ENCODE measurements at places on chromosomes 3 and 15.

DNA sequence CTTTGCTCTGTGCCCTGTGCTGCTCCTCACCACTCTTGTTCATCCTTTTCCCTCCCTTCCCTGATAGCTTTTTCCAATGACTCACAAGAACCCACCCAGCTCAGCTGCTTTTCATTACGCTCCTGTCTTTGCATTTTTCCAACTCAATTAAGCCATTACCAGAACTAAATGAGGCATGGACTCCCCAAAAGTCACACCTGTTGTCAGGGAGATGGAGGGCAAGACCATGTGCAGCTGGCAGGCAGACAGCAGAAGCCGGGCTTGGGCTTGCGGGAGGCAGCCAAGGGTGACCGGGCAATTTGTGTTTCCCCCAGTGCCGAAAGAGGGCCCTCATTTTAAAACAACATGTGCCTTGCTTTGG, 64.3 kb downstream of the CASR start:
- DNase-seq: no peak

GRCh38 chr3:147514366-147515160, 105.4 kb downstream of the ZIC1 start:
- no peak for DNase-seq

GRCh38 chr3:128614076-128614475, 36.5 kb downstream of the RPN1 start:
- DNase-seq: no peak

GRCh38 chr15:38826880-38827279, 262.3 kb upstream of the RASGRP1 start:
- no peak for DNase-seq

DNA sequence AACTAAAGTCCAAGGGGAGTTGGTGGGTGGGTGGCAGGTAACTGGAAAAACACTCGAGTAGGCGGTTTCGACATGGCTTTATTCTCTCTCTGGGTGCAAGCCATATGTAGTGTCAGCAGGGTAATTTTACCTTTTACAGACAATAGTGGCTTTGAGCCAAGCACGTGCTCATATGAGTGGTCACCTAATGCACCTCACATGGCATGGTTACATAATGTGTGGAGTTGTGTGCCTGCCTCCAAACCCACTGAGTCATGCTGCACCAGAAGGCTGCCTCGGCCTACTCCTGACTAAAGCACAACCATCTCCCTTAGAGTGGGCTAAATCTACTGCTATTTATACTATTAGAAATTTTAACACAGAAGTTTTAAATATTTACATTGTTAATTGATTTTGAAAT, 16.5 kb downstream of the CCRL2 start:
- DNase-seq: no peak

DNA sequence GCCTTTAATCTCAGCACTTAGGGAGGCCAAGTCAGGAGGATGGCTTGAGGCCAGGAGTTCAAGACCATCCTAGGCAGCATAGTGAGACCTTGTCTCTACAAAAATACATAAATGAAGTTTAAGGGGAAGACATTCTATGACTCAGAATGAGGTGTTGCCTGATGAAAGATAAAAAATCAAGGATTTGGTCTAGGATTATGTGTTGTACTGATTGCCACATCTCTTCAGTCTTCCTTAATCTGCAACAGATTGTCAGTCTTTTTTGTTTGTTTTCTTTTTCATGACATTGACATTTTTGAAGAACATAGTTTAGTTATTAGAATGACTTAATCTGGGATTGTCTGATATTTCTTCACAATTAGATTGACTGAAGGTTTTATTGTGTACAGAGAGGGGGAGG, 26.3 kb upstream of the DPPA4 start:
- DNase-seq: no peak

DNA sequence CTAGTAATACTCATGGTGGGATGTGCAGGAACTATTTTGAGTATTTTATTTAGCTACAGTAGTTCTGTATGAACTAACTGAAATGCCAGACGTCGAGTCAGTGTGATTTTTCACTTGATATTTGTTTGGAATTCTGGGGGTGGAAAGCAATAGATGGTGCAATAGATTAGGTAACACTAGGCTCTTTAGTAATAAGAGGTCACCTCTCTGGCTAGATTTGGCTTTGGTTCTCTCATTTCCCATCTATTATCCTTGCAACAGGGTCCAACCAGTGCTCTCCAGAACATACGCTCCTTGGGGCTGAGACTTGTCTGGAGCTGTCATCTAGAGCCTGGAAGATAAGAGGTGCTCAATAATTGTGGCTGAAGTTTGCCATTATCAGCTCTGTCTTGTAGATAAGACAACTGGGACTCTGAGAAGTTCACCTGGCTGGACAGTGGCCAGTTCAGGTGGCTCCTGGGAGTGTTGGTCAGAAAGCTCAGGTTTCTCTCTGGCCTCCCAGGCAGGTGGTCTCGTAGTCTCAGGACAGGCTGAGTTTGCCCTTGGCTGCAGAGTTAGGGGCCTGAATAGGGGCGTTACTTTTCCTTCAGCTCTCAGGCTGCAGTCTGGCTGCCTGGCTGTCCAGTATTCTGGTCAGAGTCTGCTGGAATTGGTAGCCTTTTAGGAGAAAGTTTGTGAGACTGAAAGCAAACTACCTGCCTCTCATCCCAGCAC, 277.5 kb upstream of the RGMA start:
- DNase-seq: no peak

DNA sequence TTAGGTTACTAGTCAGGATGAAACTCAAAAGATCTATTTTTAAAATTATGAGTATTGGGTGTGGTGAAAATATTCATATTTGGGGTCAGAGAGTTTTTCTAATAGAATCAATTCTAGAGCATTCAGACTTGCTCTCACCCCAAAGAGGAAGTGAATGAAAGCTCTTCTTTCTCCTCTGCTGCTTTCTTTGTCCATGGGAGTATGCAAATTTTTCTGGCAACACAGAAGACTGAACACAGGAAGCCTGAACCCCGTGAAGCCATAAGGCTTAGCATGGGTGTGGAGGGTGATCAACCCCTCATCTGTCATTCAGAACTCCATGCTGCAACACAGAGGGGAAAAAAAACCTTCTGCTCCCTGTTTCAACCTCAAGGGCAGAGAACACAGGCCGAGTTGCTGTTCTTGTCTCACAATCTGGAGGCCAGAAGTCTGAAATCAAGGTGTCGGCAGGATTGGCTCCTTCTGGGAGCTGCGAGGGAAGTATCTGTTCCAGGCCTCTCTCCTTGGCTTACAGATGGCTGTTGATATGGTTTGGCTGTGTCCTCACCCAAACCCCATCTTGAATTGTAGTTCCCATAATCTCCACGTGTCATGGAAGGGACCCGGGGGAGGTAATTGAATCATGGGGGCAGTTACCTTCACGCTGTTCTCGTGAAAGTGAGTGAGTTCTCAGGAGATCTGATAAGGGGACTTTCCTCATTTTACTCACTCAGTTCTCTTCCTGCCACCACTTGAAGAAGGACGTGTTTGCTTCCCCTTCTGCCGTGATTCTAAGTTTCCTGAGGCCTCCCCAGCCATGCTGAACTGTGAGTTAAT, 33.7 kb upstream of the CD47 start:
- peak; percentile 60 for DNase-seq

DNA sequence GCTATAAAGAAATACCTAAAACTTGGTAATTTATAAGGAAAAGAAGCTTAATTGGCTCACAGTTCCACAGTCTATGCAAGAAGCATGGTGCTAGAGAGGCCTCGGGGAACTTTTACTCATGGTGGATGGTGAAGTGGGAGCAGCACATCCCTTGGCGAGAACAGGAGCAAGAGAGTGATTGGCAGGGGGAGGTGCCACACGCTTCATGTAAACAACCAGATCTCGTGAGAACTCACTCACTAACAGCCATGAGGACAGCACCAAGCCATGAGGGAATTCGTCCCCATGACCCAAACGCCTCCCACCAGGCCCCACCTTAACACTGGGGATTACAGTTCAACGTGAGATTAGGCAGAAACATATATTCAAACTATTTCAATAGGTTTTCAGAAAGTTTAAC, 28.0 kb downstream of the GABRB3 start:
- DNase-seq: no peak

GRCh38 chr15:25884370-25884769, 21.2 kb upstream of the ATP10A start:
- no peak for DNase-seq

GRCh38 chr3:181613813-181614212, 97.9 kb upstream of the SOX2 start:
- no peak for DNase-seq

DNA sequence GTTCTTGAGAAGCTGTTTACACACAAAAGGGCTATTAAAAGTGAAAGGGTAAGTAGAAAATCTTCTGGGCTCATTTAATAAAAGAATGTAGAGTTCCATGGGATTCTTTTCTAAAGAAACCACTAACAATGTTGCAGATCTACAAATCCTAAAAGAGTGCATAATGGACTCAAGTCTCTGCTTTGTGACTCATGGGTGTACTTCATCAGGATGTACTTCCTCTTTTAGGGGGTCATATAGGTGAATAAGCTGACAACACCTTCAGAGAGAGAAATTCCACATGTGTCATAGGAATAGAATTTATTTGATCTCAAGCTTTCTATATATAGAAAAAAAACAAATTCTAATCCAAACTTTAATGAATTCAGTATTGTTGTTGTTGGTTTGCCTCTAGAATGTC, 355.5 kb downstream of the TIGIT start:
- peak; percentile 11 for DNase-seq

- no peak for DNase-seq
These were observed 928.7 kb downstream of the DIPK2A start for GRCh38 chr3:144900366-144900765.

- no peak for DNase-seq
These were observed 180.8 kb downstream of the KCNAB1 start for GRCh38 chr3:156300929-156301840.

DNA sequence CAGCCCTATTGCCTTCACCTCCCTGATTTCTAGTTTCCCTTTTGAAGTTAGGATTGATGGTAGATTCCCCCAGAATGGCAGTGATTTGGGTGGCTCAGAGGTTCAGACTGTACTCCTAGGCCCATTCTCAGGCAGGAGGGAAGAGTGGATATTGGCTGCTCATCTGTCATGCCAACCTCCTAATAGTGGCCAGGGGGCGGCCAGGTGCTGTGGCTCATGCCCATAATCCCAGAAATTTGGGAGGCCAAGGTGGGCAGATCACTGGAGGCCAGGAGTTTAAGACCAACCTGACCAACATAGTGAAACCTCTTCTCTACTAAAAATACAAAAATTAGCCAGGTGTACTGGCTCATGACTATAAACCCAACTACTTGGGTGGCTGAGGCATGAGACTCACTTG, 11.3 kb downstream of the RRP9 start:
- no peak for DNase-seq

GRCh38 chr15:85062560-85062959, 80.9 kb downstream of the PDE8A start:
- no peak for DNase-seq

DNA sequence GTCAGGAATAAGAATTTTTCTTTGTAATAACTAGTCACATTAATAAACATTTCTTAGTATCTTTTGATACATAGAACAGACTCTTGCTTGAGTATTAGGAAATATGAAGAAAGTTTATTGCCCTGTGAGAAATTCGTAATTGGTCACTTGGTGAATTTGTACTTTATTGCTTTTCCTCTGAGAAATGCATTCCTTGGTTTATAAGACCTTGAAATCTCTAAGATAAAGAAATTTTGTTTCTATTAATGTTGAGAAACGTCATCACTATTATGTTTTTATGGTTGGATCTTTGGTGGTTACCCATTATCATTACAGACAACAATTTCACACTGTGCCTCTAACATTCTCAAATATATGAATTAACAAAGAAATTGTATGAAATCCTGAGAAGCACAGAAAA, 652.0 kb upstream of the NECTIN3 start:
- DNase-seq: no peak

GRCh38 chr3:9122732-9123364, 126.6 kb downstream of the SRGAP3 start:
- no peak for DNase-seq

DNA sequence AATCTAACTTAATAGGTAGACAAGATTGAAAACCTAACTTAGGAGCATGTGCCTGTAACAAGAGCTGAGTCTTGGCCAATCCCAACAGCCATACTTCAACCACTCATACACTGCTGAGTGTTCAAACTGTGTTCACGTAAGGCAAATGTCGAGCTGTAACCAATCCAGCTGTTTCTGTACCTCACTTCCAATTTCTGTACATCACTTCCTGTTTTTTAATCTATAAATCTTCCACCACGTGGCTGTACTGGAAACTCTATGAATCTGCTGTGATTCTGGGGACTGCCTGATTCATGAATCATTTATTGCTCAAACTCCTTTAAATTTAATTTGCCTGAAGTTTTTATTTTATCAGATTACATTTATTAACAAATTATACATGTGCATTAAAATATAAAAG, 44.6 kb upstream of the NEDD4 start:
- DNase-seq: no peak
